Stimulated activated effector memory CD8-positive, alpha-beta T cell treated with anti-CD3 and anti-CD28 coated beads, Interleukin-12 subunit alpha, Interleukin-12 subunit beta, amount 100 ng/mL, for 72 hours (primary cell): ENCODE measurements at places on chromosomes 5 and 9.

DNA sequence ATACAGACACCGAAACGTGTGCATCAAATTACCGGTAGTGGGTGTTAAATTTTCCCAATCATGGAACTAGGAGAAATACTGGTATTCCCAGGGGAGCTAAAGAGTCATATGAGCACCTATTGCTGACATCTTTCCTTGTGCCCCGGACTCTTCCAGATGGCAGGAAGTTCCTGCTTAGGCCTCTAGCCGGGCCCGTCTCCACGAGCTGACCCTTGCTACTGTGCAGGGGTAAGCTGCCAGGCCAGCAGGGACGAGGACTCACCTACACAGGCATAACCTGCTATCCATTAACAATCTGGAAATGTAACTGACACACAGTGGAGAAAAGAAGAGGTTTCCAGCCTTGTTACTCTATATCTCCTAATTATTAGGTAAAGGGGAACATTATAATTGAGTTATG is 16.2 kb upstream of the SSBP2 start:
- no peak for DNase-seq

DNA sequence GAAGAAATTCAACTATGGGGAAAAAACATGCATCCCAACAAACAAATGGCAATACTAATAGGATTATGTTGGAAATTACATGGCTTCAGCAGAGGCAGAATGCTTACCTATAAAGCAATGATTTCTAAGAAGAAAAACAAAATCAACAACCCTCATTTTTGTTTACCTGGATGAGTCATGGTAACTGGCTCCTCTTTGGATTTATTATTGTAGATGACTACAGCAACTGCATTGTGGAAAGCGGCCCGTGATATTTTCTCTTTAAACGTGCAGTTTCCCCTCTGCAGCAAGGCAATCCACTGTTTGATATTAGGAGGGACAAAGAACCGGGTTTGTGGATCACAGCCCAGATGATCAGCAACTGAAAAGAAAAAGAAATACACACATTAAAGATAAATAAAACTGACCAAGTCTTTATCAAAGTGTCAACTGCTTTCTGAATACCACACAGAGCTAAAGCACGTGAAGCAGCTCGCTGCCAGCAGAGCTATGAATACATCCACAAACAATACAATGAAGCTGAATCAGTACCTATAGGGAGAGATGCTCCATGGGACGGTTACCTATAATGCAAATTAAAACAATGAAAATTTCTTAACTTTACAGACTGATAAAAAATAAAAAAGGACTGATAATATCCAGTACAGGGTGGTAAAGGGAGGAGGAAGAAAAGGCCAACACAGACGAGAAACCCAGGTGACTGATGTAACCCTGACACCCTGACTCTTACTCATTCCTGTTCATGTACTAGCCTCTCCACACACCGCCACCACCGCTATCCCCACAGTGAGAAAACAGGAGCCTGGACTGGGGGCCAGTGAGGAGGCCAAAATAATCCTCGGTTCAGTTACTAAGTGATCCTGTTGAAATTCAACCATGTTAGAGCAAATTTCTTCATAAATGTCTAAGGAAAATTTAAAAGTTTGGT is 31.0 kb downstream of the RNF130 start:
- no peak for DNase-seq

DNA sequence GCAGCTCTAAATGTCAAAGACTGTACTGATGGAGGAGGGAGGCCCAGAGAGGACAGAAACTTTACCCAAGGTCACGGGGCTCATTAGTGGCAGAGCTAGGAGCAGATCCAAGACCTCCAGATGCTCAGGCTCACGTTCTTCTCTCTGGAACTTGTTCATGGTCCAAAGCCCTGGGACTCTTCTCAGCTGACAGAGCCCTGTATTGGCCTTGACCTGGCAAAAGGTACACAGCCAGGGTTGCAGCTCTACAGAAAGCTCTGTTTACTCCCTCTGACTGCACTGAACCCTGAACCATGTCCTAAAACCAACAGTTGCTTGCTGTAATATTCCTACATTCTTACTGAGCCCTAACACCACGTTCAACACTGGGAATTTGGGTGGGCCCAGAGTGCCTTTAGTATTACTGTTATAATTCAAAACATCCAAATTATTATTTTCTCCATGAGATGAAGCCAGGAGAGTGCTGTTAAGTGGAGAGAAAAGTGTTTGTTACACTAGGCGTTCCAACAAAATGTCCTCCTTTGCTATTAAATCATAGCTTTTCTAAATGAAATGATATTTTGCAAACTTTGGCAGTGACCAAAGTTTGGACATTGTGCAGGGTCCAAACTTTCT is 602.4 kb upstream of the CLINT1 start:
- no peak for DNase-seq

GRCh38 chr9:15549611-15550010 is 3.2 kb upstream of the CCDC171 start:
- no peak for DNase-seq

DNA sequence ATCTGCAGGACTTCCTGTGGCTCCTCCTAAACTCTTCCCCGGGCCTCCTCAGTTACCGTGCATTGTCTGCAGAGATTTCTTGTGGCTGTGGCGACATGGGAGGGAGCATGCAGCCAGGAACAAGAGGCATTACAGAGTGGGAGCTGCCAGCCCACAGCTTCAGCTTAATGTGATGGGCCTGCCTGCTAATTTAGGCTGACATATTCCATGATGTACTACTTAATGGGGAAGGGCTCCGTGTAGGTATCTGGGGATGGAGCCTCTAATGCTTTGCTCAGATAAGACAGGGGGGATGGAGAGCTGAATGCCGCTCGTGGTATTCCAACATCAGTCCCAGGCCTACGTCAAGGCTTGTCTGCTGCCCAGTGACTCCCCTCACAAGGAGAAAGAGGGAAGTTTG is 137.6 kb upstream of the GPR151 start:
- no peak for DNase-seq

- DNase-seq, result no peak
Measured at GRCh38 chr9:82729991-82730589, 332.9 kb downstream of the RASEF start.

DNA sequence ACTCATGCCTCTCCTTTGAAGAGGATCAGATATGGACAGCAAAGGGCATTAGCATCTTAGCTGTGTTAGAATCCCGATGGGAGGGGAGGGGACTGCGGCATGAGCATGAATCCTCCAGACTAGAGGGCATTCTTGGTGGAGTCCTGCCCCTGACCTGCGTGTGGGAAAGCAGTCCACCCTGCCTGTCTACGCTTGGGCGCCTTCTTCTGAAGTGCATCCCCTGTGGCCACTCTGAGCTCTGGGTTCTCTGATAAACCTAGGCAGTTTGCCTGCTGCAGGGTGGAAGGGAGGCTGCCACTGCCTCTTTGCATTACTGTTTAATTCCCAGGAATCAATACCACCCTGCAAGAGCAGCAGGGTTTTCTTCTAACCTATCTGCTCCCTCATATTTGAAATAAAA is 169.3 kb downstream of the INSYN2B start:
- no peak for DNase-seq

DNA sequence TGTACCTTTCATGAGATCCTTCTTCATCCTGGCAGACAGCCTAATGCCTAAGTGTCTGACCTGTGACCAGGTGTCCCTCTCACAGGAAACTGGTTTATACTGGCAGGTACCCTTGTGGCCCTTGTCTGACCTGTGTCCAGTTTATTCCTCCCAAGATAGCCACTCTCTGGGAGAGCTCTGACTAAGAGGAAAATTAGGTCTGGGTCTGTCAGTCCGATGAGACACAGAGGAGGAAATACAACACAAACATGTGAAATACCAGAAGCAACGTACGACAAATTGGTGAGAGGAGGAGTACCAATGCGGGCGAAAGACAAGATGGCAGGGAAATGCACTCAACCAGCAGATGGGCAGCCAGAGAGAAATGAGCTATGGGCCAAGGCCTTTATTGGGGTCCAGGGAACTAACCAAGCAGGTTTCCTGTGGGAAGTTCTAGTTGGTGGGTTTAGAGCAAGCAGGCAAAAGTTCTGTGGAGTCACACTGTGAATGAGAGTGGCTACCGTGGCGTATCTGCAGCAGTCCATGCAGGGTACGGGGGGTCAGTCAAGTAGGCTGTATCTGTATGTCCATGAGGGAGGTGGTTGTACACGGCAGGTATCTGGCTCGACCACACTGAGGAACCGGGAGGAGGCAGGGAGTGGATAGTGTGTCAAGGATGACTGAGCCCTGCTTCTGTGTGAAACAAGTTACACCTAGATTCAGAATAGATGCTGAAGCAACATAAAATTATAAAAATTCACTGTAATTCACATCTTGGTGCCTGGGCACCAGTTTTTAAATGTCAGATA is 109.0 kb downstream of the MLLT3 start:
- no peak for DNase-seq
